ENCODE measurements at places on chromosomes 11 and 22.

DNA sequence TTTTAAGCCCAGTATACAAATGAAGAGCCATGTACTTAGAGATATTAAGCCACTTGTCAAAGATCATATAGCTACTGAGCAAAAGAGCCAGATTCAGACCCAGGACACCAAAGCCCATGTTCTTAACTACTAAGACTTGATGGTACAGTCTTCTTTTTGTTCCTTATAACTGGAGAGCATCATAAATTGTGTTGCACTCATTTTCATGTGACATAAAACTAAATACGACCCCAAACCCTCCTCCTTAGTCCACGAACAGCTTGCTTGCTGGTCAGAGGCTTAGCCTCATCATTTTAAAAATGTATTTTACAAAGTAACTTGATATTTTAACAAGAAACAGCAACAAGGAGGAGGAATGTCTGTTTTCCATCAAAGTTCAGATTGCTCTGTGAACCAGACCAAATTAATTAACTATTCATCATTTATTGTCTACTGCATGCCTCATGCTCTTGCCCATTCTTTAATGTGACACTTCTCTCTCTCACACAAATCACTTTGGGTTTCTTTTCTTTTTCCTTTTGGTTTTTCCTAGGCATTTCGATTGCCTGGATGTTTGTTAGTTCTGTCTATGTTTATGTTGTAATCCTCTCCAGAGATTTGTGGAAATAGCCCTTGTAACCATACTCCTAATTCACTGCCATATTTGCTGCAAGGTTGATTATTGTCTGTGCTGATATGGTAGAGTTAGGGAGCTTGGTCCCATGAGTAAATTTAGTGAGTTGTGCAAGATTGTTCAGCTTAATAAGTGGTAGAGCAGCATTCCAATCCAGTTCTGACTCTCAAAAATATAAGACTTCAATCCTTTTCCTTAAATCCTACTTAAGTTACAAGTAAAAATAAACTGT, 8.4 kb upstream of the ARHGAP20 start:
- no peaks in the 10 kb centered on the region for H3K36me3 ChIP-seq
- no peak for DNase-seq
- no peak overlapping the region for H3K27ac ChIP-seq
- no peaks in the 10 kb centered on the region for H3K4me1 ChIP-seq
- no peak overlapping the region for H3K4me3 ChIP-seq

GRCh38 chr22:49774499-49775151, 53.0 kb downstream of the BRD1 start:
- no peaks in the 10 kb centered on the region for H3K4me1 ChIP-seq
- no peak overlapping the region for H3K27ac ChIP-seq
- no peaks in the 10 kb centered on the region for H3K27me3 ChIP-seq
- no peak for DNase-seq
- peaks cover 7% of the 10 kb centered on the region for H3K36me3 ChIP-seq
- no peak overlapping the region for H3K4me3 ChIP-seq

DNA sequence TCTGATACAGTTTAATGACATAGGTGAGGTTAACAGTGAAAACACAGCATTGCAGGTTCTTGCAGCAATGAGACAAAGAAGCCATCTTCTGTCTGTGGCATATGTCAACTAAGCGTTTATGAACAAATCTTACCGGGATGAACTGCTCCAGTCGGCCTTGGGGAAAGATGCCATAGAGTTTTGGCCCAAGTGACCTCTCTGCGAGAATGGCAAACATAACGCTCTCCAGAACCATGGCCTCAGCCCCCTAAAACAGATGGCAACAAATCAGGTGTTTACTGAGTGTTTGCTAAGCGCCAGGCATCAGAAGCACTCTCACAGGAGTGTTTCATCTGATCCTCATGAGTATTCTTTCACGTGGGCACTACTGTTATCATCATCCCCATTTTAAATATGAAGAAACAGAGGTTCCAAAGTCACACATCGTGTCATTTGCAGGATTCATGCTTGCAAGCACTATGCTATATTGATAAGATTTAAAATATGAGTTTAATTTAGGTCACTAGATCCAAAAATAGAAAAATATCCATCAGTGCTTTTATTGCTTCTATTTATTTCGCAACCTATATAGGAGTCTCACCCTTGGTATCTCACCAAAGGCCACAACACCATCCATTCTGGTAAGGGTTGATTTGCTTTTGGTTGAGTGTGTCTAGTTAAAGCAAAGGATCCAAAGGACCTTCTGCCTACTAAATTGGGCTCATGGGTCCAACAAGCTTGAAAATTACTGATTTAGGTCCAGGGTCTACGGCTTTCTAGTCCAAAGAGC, 35.9 kb downstream of the TCIRG1 start:
- H3K27ac ChIP-seq, result no peak overlapping the region
- no peaks in the 10 kb centered on the region for H3K36me3 ChIP-seq
- DNase-seq, result no peak
- H3K4me3 ChIP-seq, result no peak overlapping the region
- H3K27me3 ChIP-seq, result no peaks in the 10 kb centered on the region
- peaks cover 4% of the 10 kb centered on the region for H3K4me1 ChIP-seq

- H3K4me3 ChIP-seq, result no peak overlapping the region
- H3K36me3 ChIP-seq, result no peaks in the 10 kb centered on the region
- H3K27me3 ChIP-seq, result peaks cover 5% of the 10 kb centered on the region
- H3K27ac ChIP-seq, result no peak overlapping the region
These were observed 743.8 kb downstream of the NTM start for GRCh38 chr11:132114185-132114584.

GRCh38 chr11:27028561-27028965, 12.1 kb upstream of the BBOX1 start:
- H3K4me3 ChIP-seq, result no peak overlapping the region
- H3K4me1 ChIP-seq, result no peaks in the 10 kb centered on the region
- H3K27ac ChIP-seq, result no peak overlapping the region
- no peaks in the 10 kb centered on the region for H3K27me3 ChIP-seq

GRCh38 chr11:5967708-5968107, 586 bp downstream of the OR56A5 start:
- no peak for DNase-seq
- H3K36me3 ChIP-seq, result no peaks in the 10 kb centered on the region
- H3K27ac ChIP-seq, result no peak overlapping the region
- H3K4me1 ChIP-seq, result no peaks in the 10 kb centered on the region
- no peaks in the 10 kb centered on the region for H3K27me3 ChIP-seq

DNA sequence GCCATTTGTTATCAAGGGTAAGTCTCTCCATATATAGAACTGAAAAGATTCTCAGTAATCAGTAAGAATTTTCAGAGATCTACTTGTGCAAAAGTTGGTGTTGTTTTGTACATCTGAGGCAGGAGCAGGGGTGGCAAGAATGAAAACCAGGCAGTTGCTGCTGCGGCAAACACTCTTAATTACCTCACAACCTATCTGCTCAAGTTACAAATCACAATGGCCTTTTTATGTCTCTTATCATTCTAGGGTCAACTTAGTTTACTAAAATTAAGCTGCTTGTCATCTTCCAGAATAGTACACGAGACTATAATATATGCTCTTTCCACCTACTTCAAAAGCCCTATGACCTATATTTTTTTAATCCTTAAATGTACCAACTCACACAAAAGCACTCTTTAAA, 14.3 kb upstream of the FSHB start:
- no peaks in the 10 kb centered on the region for H3K36me3 ChIP-seq
- H3K4me3 ChIP-seq, result no peak overlapping the region
- no peaks in the 10 kb centered on the region for H3K27me3 ChIP-seq
- DNase-seq, result no peak

DNA sequence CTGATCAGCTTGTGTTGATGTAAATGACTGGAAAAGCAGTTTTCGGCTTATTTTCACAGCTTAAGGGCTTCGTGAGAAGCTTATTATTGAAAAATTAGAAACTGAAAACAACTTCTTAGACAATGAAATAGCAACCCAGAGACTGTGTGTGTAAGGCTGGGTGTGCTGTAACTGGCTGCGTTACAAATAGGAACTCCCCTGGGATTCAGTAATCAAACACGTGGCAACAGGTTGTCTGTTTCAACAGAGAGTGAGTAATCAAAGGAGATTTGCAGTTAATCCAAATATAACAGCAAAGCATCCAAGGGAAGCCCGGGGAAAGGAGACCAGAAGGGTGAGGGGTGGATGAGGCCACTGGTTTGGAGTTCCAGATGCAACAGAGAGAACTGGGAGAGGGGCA, 19.2 kb downstream of the NTM start:
- no peaks in the 10 kb centered on the region for H3K36me3 ChIP-seq
- H3K27me3 ChIP-seq, result no peaks in the 10 kb centered on the region
- H3K27ac ChIP-seq, result no peak overlapping the region
- H3K4me1 ChIP-seq, result no peaks in the 10 kb centered on the region

- H3K36me3 ChIP-seq, result no peaks in the 10 kb centered on the region
- H3K4me3 ChIP-seq, result no peak overlapping the region
- DNase-seq, result no peak
- no peaks in the 10 kb centered on the region for H3K27me3 ChIP-seq
- H3K4me1 ChIP-seq, result no peaks in the 10 kb centered on the region
- H3K27ac ChIP-seq, result no peak overlapping the region
These were observed 14.2 kb downstream of the LMO1 start for GRCh38 chr11:8249482-8249881.

DNA sequence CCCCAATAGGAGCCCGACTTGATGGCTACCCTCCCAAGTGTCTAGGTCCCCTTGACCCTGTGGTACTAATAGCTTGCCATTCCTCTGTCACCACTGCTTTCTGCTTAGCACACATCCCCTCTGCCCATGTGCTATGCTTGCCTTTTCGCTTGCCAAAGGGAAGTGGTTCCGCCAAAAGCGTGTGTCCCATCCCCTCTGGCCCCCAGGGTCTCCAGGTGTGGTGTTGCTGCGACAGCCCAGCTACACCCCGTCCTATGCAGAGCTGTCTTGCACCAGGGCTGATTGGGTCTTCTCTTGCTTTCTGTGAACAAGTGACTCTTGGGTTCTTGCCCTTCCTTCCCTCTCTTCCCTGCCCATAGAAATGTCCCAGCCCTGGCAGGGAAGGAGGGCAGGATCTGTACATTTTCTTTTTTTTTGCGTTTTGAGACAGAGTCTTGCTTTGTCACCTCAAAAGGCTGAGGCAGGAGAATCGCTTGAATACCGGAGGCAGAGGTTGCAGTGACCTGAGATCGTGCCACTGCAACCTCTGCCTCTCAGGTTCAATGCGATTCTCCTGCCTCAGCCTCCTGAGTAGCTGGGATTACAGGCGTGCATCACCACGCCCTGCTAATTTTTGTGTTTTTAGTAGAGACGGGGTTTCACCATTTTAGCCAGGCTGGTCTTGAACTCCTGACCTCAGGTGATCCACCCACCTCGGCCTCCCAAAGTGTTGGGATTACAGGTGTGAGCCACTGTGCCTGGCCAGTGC, 3.9 kb downstream of the TANGO2 start:
- H3K27ac ChIP-seq, result no peak overlapping the region
- no peaks in the 10 kb centered on the region for H3K27me3 ChIP-seq
- DNase-seq, result no peak
- peaks cover 9% of the 10 kb centered on the region for H3K4me1 ChIP-seq
